ENCODE measurements at places on chromosomes 2 and 18.

- DNase-seq: no peak
Observed at GRCh38 chr2:151930042-151930441, 101.8 kb upstream of the ARL5A start.

- no peak for DNase-seq
Observed at GRCh38 chr2:17282826-17283225, 235.4 kb downstream of the RAD51AP2 start.

GRCh38 chr18:54358495-54359040 lies 862 bp downstream of the C18orf54 start:
- DNase-seq: no peak

DNA sequence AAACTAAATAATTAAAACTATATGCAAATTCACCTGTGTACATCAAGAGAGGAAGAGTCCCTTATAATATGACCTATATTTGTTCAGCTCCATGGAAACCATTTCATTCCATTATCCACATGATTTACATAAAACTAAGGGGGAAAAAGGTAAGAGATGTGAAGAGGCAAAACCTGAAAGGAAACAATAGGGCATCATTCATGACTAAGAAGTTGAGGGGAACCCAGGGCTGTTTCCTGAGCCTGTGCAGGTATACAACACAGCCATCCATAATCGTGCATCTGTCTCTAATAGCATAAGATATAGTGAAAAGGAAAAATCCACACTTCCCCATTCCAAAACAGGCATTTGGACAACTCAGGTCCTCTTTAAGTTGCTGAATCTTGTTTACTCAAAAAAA lies 151.3 kb downstream of the NR4A2 start:
- DNase-seq: no peak

DNA sequence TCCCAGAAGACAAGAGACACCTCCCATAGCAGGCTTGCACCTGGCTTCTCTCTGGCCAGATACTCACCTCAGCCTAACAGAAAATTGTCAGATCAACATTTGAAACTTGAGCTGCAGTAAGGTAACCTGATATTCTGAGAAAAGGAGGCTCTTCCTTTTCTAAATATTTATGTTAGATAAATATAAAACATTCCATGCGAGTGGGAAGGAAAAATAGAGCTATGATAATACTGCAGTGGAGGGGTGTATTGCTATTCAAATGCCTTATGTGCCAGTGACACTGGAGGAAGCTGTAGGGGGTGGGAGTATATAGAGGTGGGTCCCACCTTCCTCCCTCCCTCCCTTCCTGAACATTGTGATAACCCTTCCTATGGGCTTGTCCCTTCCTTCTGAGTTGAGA lies 515.5 kb upstream of the CHAC2 start:
- DNase-seq: no peak

DNA sequence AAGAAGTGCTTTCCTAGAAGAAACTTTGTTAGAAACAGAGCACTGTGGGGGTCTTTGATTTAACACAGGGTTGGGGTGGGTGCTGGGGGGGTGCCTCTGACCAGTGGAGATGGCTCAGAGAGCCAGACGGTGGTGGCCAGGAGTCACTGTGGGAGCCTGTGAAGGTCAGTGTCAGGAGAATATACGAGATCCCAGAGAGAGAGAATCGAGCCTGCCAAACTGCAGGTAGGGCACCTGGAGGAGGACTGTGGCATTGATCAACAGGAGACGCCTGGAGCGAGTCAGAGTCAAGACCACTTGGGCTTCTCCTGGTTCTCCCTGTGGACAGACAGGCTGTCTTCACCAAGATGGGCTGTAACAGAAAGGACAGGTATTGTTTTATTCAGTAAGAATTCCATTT lies 136.5 kb upstream of the TWIST2 start:
- no peak for DNase-seq

- no peak for DNase-seq
Observed at GRCh38 chr2:138280999-138281695, 220.4 kb upstream of the SPOPL start.

DNA sequence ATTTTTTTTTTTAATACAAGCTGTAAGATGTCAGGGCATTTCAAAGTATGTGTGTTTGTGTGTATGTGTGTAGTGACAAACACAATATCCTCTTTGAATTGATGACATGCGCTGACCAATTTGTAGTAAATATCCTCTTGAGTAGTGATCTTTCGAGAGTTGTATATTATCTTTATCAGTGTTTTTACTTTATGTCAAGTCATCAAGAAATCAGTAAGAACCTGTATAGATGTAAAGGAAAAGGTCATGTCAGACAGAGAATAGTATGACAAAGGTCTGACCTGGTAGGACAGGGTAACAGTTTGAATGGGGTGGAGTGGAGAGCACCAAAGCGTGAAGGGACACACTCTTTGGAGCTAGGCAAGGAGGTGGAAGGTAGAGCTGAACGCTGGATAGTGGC lies 1931.4 kb upstream of the CELF4 start:
- DNase-seq: no peak

DNA sequence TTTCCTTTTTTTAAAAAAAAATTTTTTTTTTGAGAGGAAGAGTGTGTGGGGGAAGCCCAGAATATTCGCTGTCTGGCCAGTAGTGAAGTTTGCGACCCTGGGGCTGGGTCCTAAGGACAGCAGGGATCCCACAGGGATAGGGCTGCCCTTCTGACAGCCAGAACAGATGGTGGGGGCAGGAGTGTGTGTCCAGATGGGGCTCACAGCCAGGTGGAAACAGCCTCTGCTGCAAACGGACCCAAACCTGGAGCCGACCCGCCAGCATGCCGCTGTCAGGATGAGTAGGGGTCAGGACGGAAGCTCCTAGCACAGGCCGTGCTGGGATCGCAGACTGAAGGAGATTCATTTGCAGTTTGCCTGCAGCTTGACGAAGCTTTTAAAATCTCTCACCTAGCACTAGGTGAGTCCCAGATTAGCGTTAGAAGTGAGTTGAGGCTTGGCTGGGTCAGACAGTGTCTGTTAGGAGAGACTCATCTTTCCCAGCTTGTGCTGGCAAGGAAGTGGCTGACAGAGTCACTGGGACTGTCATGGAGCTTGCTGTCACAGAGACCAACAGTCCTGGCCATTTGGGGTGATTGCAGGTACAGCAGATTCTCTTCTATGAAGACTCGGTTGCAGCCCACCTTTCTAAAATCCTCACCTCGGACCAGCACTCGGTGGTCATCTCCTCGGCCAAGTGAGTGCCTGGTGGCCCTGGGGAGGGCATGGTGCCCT lies 93.4 kb downstream of the DGKD start:
- DNase-seq: no peak

- no peak for DNase-seq
Observed at GRCh38 chr18:22314420-22314819, 103.3 kb downstream of the CTAGE1 start.

GRCh38 chr2:165795011-165795410 lies 964 bp upstream of the GALNT3 start:
- DNase-seq: no peak

DNA sequence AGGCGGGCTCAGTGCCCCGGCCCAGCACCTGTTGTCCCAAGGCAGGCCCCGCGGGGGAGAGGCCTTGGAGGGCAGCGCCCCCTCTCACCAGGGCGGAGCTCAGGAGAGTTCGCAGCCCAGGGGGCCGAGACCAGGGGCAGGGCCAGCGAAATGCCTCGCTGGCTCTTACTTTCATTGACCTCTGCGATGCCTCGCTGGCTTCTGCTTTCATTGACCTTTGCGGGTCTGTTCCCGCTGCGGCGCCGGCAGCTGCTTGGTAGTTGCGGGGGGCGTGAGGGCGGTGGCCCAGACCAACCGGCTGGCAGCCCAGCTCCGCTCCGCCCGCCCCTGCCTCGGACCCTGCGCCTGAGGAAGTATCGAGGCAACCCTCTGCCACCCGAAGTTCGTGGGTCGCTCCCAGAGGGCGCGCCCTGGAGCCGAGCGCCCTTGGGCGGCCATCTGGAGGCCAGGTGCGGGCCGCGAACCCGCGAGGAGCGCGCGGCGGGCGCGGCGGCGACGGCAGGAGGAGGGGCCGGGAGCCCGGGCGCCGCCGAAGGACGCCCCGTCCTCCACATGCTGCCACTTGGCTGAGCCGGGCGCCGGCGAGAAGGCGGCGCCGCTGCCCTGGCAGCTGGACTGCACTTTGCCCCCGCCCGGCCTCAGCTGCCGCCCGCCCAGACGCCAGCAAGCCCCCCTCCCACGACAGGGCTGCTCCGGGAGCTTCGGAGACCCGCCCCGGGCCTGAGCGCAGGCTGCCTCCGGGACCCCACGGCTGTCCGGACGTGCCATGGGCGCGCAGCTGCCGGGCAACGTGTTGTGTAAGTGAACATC lies 118.0 kb upstream of the MSTN start:
- DNase-seq: peak; percentile 11

- DNase-seq: no peak
Observed at GRCh38 chr2:98734823-98735260, 3.9 kb upstream of the MGAT4A start.

- DNase-seq: no peak
Observed at GRCh38 chr18:45245091-45245511, 370.2 kb upstream of the SLC14A2 start.

GRCh38 chr2:227829337-227829736 lies 15.7 kb downstream of the CCL20 start:
- DNase-seq: no peak

GRCh38 chr2:12335131-12335530 lies 381.6 kb upstream of the TRIB2 start:
- no peak for DNase-seq

- DNase-seq: no peak
Observed at GRCh38 chr18:4806331-4806730, 351.2 kb upstream of the DLGAP1 start.

DNA sequence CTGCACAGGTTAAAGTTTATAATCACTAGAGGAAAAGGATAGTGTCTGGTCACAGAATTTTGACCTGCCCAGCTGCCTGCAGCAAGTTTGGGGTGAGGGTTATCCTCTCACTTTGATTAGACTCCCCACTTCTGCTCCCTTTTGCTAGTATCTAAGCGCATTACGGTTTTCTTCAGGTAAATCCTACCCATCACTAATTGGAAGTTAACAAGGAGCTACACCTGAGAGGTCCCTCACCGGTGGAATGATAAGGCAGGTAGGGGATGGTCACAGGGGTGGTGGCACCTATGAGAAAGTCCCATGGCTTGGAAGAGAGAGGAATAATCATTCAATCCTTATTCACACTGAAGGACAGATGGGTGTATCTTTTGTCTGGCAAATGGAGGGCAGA lies 7.6 kb downstream of the BCL2 start:
- DNase-seq: no peak

GRCh38 chr18:47172476-47172875 lies 3.7 kb downstream of the IER3IP1 start:
- no peak for DNase-seq

DNA sequence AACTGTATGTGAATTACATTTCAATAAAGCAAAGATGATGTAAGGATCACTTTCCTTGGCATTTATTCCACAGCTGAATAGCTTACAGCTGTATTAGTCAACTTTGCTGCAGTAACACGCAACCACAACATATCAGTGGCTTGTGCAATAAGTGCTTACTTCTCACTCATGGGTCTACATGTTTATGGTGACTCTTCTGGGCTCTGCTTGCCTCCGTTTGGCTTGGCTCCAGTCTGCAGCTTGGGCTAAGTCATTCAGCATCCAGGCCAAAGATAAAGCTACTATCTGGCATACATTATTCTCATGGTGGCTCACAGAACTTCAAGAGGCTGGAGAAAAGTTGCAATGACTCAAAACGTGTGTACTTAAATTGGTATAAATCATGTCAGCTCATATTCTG lies 355.0 kb downstream of the RNF144A start:
- no peak for DNase-seq

- DNase-seq: no peak
Observed at GRCh38 chr18:73511771-73512503, 635.7 kb downstream of the FBXO15 start.

DNA sequence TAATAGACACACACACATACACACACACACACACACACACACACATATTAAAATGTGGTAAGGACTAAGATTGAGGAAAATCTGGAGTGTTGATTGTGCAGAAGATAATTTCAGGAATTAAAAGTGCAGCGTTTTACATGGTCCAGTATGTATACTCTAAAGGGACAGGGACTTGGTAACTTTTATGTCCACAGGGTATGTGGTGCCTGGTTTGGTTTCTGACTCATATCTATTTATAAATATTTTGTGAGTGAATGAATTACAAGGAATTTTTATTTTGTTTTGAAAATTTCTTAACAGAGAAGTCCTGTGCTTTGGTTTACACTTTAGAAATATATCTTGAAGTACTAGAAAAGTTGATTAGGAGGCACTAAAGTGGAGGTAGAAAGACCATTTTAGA lies 287.7 kb upstream of the NXPH2 start:
- no peak for DNase-seq

DNA sequence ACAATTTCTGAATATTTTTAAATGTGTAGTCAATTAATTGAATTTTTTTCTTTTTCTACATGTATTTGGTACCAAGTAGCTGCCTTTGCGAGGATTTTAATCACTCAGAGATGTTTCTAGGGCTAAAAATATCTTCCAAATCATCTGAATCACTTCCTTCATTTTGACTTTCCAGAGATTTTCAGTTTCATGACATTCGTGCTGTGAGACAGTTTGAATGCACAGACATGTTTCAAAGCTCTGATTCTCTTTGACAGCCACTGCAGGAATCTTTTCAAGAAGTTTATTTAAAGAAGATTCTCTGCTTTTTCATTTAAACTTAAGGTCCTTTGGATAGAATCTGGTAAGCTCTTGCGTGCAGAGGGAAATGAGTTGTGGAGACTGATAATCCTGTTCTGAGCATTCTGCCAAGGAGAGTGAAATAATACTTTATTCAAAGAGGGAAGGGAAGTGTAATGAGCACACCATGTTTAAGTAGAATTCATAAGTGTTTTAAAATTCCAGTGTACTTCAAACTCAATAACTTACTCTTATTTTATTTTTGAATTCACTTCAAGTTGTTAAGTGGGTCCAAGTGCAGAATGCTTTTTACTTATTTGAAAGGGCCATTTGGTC lies 9.7 kb downstream of the CYBRD1 start:
- no peak for DNase-seq

- no peak for DNase-seq
Observed at GRCh38 chr2:219168526-219168925, 1.3 kb downstream of the SLC23A3 start.

- DNase-seq: no peak
Observed at GRCh38 chr2:62550461-62550860, 44.5 kb upstream of the TMEM17 start.

- DNase-seq: no peak
Observed at GRCh38 chr2:222982010-222982908, 69.7 kb upstream of the KCNE4 start.
